HT-29 (cell line): ENCODE measurements at places on chromosomes 4 and X.
A peak's percentile ranks its signal among the peaks of the same experiment; 100 is the strongest.

DNA sequence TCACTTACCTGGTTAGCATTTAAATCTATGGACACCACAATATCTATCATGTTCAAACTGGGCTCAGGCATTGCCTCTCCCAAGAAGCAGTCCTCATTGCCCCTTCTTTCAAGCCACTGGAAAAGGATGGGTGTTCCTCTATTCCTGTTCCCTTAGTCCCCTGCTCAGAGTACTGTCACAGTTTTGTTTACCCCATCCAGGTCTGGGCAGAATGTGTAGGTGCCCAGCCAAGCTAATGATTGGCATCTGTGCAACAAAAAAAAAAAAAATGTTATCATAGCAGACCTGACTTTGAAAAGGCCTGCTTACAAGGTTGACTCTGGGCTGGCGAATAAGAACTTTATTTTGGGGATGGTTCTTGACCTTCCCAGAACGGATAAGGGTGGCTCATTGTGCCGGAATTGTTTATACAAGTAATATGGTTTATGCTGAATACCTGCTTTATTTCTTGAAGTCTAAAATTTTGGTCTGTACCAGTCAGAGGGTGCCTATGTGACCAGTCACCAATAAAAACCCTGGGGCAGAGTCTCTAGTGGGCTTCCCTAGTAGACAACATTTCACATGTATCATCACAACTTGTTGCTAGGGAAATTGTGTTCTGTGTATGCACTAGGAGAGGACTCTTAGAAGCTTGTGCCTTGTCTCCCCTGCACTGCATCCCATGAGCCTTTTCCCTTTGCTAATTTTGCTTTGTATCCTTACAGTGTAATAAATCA lies 47.9 kb downstream of the JADE3 start:
- DNase-seq, result no peak

- DNase-seq, result no peak
Observed at GRCh38 chr4:127445471-127445870, 187.3 kb upstream of the INTU start.

GRCh38 chr4:123381996-123382395 lies 14.6 kb upstream of the SPRY1 start:
- no peak for DNase-seq

DNA sequence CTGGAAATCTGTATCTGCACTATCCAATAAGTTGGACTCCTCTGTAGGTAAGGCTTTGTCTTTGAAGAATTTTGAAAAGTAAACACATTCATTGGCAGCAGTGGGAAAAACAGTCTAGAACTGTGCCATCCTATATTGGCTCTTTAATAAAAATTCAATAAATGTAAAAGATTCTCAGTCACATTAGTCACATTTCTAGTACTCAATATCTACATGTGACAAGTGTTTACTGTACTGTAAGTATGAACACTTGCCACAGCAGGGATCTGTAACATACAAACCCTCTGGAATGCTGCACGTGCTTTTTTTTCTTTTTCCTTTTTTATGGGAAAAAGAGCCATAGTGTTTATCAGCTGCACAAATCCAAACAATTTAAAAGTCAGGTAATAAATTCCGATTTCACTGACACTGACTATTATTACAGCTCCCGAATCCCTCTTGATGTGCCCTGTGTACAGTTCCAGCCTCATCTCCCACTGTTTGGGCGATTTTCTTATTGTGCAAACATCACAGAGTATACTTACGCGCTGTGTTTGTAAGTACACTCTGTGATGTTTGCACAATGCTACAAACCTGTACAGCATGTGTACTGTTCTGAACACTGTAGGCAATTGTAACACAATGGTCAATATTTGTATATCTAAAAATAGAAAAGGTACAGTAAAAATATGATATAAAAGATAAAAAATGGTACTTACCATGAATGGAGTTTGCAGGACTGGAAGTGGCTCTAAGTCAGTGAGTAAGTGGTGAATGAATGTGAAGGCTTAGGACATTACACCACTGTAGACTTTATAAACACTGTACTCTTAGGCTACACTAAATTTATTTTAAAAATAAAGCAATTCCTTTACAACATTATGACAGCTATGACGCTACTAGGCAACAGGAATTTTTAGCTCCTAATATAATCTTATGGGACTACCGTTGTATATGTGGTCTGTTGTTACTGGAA lies 8.7 kb downstream of the PYURF start:
- DNase-seq, result no peak

- DNase-seq, result no peak
Observed at GRCh38 chr4:109985993-109986974, 73.6 kb downstream of the EGF start.

DNA sequence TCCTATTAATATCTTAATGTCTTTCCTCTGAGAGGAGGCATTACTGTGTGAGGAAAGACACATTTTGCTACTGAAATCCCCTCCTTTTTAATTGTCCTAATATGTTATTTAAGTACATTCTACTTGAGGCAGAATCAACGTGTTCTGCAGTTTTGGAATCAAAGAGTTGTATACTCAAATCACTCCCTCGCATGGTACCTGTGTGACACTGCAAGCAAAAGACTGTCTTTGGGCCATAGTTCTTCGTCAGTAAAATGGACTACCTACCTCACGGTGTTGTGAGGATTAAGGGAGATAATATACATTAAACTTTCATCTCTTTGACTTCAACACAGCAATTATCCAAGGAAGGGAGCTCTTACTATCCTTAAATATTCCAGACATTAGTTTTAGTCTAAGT lies 61.5 kb downstream of the TIGD2 start:
- no peak for DNase-seq

DNA sequence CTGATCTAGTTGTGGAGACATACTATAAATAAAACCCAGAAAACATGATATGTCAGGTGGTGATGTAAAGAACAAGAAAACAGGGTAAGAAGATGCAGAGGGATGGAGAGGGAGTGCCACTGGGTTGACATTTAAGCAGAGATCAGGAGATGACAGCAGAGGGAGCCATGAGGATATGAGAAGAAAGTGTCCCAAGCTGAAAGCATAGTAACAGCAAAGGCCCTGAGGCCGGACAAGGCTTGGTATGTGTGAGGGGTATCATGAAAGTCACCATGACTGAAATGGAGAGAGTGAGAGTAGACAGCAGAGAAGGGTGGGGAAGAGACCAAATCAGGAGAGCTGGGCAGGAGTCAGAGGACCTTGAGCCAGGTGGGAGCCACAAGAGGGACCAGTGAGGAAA lies 3.4 kb downstream of the GPKOW start:
- peak; percentile 19 for DNase-seq

GRCh38 chr4:185833055-185833598 lies 21.1 kb upstream of the SORBS2 start:
- DNase-seq, result peak; percentile 12
